Fibroblast of villous mesenchyme (primary cell): ENCODE measurements at places on chromosomes 4 and X.

DNA sequence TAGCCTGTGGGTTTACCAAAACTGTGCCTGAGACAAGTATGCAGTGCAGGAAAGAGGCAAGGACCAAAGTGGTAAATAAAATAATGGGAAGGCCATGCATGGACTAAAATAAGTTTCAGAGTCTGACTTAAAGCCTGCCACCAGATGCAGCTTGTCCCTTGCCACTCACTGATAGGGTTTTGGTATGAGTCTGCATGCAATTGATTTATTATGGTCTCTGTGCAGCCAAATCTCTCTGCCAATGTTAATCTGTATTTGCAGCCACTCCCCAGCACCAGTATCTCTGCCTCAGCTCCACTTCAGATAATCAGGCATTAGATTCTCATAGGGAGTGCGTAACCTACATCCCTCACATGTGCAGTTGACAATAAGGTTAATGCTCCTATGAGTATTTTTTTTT is 5.5 kb upstream of the FGF2 start:
- no peak for DNase-seq

- peak; percentile 53 for DNase-seq
Observed at GRCh38 chr4:128810331-128810870, 901 bp downstream of the JADE1 start.

DNA sequence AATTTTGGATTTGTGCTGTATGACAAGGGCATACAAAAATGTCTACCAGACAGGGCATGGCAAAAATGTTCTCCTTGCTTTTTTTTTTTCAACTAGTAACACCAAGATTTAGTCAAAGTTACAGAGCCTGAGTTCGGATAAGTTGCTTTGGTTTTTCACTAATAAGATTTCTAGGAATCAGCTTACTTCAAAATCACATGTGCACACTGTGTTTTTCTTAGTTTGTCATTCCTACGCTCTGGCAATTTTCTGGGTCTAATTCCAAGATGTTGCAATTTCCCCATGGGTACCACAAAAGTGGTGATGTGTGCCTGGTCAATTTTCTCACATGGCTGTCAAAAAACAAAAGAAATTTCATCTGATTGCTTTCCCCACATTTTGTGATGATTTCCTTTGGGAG is 6.3 kb downstream of the C1QTNF7 start:
- no peak for DNase-seq

DNA sequence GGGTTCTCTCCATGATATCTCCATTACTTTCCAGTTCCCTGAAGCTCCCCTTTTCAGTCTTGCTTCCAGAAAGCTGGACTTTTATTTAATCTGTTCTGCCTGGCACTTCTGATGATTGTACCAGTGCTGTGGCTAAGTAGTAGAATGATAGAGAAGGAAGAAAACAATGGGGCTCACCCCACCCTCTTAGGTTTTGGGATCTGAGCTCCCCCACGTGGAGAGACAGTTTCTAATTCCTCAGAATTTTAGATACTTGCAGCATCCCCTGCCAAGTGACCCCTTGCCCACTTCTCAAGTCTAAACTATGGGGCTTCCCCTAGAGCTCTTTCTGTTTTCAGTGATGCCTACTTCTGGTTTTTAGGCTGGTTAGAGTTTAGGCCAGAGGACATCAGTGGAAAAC is 73.9 kb downstream of the GC start:
- DNase-seq: no peak

DNA sequence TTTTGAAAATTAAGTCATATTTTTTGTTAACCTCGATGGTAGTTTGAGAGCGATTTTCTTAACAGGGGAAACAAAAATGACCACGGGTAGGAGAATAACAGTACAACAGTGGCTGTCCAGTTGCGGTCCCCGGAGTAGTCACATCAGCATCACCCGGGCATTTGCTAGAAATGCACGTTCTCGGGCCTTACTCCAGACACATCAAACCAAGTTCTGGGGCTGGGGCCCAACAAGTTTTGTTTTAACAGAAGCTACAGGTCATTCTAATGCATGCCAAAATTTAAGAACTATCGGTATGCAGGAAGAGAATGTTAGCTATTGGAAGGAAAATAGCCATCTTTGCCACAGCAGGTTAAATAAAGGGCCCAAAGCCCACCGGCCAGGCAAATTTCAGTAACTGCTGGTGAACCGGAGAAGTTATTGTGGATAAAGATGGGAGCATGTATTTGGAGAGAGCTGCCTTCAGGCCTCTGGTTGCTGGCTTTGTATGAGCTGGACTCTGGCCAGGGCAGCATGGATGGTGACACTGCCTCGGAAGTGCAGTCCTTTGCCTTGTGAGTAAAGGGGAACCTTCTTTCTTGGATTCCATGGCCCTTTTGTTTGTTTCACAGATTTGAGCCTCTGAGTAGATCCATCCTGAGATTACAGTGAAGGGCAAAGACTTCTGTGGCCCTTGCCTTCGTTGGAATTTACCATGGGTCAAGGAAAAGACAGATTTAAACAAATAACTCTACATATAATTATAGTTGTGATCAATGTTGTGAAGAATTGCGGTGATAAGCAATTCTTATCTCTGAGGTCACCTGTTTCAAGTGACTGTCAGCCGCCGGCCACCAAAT is 62.1 kb downstream of the TBC1D14 start:
- DNase-seq: no peak

GRCh38 chr4:152460488-152460887 is 75.4 kb downstream of the FBXW7 start:
- DNase-seq: peak; percentile 92

DNA sequence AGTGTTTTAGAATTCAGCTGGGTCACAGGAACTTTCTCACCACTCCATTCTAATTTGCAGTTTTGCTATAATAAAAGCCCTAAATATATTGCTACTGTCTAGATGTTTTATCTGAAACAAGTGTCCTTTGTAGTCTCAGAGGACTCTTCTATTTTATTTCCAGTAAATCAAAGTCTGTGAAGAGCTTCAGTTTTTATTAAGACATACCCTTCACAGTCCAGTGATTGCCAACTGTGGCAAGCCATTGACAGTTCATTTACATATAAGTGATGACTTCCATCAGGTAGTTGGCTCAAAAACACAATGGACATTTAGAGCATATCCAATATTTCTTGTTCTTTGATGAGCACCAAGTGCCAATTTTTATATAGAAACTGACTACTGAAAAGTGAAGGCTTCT is 466.1 kb downstream of the IQCM start:
- no peak for DNase-seq

DNA sequence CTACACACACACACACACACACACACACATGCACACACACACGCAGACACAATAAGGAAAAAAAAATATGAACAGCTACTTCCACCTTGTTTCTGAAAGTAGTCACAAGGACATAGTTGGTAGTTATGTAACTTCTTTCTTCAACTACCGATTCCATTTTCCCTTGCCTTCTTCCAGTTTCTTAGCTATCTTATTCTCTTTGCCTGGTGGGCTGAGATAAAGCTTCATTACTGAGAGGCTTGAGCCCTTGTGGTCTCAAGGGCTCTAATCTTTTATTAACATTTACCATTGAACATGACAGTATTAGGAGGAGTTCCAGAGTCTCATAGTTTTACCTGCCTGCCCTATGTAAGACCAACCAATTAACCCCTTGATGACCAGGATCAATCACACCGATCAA is 8.9 kb upstream of the SMIM10 start:
- no peak for DNase-seq

- DNase-seq: no peak
Observed at GRCh38 chr4:154406018-154406795, 85.4 kb downstream of the DCHS2 start.

GRCh38 chrX:97524997-97525396 is 641.3 kb downstream of the RPA4 start:
- no peak for DNase-seq
